ENCODE measurements at places on chromosomes 3 and 15. TPM values are rescaled to one million over a fixed set of nuclear protein-coding genes. Genes with fewer than 3 reads are reported as not detected.
A peak's percentile ranks its signal among the peaks of the same experiment; 100 is the strongest.

GRCh38 chr3:117191245-117191644 lies 481.7 kb downstream of the TUSC7 start:
- H3K36me3 ChIP-seq: peaks cover 3% of the 10 kb centered on the region
- DNase-seq: no peak
- no peaks in the 10 kb centered on the region for H3K4me1 ChIP-seq
- H3K27me3 ChIP-seq: no peaks in the 10 kb centered on the region
- no peak overlapping the region for H3K4me3 ChIP-seq

- H3K27ac ChIP-seq: no peak overlapping the region
- peaks cover 28% of the 10 kb centered on the region for H3K4me1 ChIP-seq
- peaks cover 3% of the 10 kb centered on the region for H3K36me3 ChIP-seq
- DNase-seq: no peak
Measured at GRCh38 chr3:71372911-71373637, 210.5 kb downstream of the FOXP1 start.

- H3K36me3 ChIP-seq: no peaks in the 10 kb centered on the region
- no peaks in the 10 kb centered on the region for H3K27me3 ChIP-seq
- no peak overlapping the region for H3K4me3 ChIP-seq
Measured at GRCh38 chr3:4232798-4233197, 70.4 kb upstream of the SETMAR start.

DNA sequence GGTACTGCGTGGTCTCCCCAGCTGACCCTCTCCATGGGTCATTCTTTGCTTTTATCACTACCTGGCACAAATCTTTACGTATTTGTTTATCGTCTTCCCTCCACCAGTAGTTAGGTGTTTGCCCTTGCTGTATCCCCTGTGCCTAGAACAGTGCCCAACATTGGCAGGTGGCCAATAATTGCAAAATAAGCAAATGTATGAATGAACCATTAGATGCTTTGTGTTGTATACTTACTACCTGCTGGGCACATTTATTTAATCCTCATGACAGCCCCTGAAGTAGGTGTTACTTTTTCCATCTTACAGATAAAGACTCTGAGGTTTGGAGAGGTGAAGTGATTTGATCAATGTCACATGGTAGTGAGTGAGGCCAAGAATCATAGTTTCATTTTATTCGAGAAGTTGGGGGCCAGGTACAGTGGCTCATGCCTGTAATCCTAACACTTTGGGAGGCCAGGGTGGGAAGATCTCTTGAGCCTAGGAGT lies 2.0 kb upstream of the TWF2 start:
- H3K27me3 ChIP-seq: peaks cover 27% of the 10 kb centered on the region
- H3K27ac ChIP-seq: peak overlapping the region; percentile 75
- H3K36me3 ChIP-seq: no peaks in the 10 kb centered on the region
- H3K4me3 ChIP-seq: peak overlapping the region; percentile 97
- no peak for DNase-seq
- peaks cover 31% of the 10 kb centered on the region for H3K4me1 ChIP-seq

DNA sequence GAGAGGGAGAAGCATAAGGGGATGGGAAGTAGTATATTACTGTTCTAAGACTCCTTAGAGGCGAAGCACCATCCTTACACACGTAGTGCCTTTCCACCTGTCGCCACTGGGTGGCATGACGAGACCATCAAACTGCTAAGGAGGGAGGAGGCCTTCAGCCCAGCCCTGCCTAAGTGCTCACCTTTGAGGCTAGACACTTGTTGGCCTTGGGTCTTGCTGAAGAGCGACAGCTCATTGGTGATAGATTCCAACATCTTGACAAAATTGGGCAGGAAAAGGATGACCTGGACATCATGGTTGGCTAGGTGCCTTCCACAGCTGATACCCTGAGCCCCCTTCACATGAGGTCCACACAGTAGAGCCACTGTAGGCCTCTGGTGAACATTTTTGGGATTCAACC lies 19.6 kb downstream of the CLK3 start:
- H3K36me3 ChIP-seq: peaks cover 3% of the 10 kb centered on the region
- no peak overlapping the region for H3K27ac ChIP-seq
- no peaks in the 10 kb centered on the region for H3K27me3 ChIP-seq
- DNase-seq: peak; percentile 65
- H3K4me3 ChIP-seq: peak overlapping the region; percentile 9

DNA sequence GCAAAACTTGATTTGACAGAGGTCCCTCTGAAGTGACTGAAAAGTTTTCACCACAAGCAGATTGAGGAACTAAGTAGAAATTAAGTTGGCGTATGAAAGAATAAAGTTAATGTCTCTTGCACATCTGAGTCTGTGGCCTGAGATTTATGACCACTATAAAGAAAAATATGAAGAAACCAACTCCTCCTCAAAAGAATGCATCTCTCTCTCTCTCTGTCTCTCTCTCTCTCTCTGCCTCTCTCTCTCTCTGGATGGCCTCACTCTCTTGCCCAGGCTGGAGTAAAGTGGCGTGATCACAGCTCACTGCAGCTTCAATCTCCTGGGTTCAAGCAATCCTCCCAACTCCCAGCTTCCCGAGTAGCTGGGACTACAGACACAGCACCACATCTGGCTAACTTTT lies 55.2 kb downstream of the RPL22L1 start:
- H3K4me3 ChIP-seq: no peak overlapping the region
- H3K4me1 ChIP-seq: peaks cover 6% of the 10 kb centered on the region
- no peak for DNase-seq
- H3K27ac ChIP-seq: no peak overlapping the region
- H3K27me3 ChIP-seq: peaks cover 46% of the 10 kb centered on the region

DNA sequence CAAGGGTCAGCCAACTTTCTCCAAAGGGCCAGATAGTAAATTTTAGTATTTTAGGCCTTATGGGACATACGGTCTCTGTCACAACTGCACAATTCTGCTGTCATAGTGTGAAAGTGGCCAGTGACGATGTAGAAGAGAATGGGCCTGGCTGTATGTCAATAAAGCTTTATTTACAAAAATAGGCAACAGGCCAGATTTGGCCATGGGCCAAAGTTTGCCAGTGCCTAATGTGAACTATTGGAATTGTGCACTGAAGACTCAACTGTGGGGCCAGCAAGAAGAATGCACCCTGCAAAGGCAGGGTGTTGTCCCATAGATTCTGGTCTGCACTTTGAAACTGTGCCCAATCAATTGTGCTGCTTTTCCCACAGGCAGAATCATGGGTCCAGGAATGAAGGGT lies 69.4 kb upstream of the PRR23E start:
- no peak for DNase-seq
- peaks cover 14% of the 10 kb centered on the region for H3K27me3 ChIP-seq
- no peaks in the 10 kb centered on the region for H3K4me1 ChIP-seq
- no peaks in the 10 kb centered on the region for H3K36me3 ChIP-seq
- no peak overlapping the region for H3K27ac ChIP-seq

GRCh38 chr3:20739814-20740213 lies 553.8 kb upstream of the SGO1 start:
- no peak overlapping the region for H3K27ac ChIP-seq
- no peaks in the 10 kb centered on the region for H3K36me3 ChIP-seq
- H3K4me1 ChIP-seq: peaks cover 9% of the 10 kb centered on the region
- no peaks in the 10 kb centered on the region for H3K27me3 ChIP-seq

DNA sequence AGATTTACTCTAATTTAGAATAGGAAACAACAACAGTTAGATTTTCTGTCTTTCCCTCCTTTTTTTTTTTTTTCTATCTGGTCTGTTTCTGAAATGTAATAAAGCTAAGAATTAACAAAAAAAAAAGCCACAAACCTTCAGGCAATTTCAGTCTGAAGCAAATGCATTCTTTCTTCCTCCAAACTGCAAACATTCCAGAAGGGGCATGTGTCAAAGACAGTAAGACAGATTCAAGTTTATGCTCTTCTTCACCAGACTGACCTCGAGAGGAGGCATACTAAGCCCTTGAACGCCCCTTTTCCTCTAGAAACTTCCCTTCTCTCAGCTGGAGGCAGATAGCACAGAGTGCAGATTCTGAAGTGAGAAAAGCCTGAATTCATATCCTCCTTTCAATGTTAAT lies 654.6 kb upstream of the LMCD1 start:
- H3K27me3 ChIP-seq: peaks cover 2% of the 10 kb centered on the region
- no peak overlapping the region for H3K4me3 ChIP-seq
- no peak for DNase-seq
- no peaks in the 10 kb centered on the region for H3K36me3 ChIP-seq
- no peak overlapping the region for H3K27ac ChIP-seq
- H3K4me1 ChIP-seq: peaks cover 16% of the 10 kb centered on the region

DNA sequence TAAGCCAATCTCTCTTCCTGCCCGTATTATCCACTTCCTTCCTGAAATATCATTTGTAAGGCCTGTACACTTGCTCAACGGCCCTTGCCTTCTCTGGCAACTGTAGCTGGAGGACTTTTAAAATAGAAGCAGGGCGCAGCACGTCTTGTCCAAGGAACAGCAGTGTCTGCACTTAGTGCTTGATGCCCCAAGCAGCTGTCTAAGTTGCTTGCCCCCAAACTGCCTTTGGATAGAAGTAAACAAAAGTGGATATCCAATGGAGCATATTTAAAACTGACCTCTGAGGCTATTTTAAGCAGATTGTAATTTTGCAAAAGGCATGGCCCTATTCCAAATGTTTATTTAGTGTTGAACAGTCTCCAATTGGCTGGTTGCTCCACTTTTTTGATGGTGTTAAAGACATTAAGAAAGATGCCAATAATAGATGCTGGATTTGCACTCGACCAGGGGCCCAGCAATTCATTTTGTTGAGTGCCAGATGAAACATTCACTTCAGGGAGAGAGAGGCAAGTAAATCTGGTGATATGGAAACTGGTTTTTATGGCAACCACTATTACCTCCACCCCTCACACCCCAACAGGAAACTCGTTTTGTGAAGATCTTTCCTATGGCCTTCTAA lies 526.8 kb upstream of the TBL1XR1 start:
- H3K4me3 ChIP-seq: no peak overlapping the region
- no peaks in the 10 kb centered on the region for H3K27me3 ChIP-seq
- H3K27ac ChIP-seq: no peak overlapping the region
- H3K36me3 ChIP-seq: no peaks in the 10 kb centered on the region

DNA sequence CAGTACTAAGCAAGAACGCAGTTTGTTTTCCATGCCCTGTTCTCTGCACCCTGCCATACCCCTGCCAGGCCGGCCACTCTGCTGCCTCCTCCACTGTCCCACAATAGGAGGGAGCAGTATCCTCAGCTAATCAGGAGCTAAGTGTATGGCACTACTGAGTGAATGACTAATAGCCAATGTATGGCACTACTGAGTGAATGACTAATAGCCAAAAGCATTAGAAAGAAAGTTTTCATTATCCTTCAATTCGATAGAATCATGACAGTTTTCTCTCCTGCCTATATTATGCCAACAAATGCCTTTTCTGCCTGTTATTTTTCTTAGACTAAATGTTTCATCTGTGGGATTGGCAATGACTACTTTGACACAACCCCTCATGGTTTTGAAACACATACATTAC lies 107.5 kb upstream of the CHRM5 start:
- no peak overlapping the region for H3K4me3 ChIP-seq
- no peaks in the 10 kb centered on the region for H3K4me1 ChIP-seq
- peaks cover 2% of the 10 kb centered on the region for H3K36me3 ChIP-seq

DNA sequence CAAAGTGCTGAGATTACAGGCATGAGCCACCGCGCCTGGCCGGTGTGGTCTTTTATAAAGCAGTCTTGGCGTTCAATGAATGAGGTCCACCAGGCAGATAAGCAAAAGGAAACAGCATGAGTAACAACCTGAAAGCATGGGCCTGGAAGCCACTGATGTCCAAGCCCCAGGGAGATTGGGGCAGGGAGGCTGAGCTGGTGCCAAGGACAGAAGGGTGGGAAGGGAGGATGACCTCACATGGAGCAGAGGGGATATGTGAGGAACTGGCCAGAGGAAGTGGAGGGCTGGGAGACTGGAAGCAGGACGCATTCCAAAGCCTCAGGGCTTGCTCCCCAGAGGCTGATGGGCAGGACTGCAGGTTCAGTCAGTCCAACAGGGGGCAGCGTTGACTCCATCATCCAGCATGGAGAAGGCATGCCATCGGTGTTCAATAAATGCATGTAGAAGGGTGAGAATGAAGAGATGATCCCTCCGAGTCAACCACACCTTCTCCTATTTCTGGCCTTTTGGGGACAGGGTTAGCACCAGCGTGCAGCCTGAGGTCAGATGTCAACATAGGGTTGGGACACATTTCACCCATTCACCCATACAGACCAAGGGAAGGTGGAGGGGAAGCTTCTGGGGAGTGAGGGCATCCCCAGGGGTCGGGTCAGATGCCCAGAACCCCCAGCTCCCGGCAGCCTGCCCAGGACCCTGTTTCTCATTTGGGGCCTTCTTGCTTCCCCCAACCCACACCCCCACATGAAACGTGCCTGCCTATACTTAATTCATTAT lies 14.8 kb downstream of the MYL3 start:
- DNase-seq: peak; percentile 31
- peak overlapping the region; percentile 19 for H3K27ac ChIP-seq
- peaks cover 4% of the 10 kb centered on the region for H3K27me3 ChIP-seq
- no peak overlapping the region for H3K4me3 ChIP-seq
- H3K4me1 ChIP-seq: peaks cover 14% of the 10 kb centered on the region

DNA sequence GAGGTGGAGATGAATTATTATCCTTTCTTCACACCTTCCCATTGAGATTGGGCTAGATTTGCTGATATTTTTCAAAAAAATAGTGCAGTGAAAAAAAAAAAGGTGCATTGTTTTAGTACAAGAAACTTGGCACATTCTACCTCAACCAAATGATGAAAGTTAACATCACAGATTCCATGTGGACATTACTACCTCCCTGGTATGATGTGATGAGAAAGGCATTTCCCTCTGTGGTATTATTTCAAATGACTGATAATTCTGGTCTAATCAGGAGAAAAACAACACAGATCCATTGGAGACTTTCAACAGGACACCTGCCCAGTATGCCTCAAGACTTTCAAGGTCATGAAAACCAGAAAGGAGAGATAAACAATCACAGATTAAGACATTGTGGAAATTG lies 313.4 kb downstream of the BCHE start:
- no peak overlapping the region for H3K27ac ChIP-seq
- no peaks in the 10 kb centered on the region for H3K27me3 ChIP-seq
- H3K36me3 ChIP-seq: no peaks in the 10 kb centered on the region
- DNase-seq: no peak
- no peak overlapping the region for H3K4me3 ChIP-seq

Gene CCNB2
- 99.2 TPM for total RNA-seq

Gene CFAP161
- total RNA-seq: not detected

Gene FAM107A
- total RNA-seq: 1.6 TPM

Gene GP9
- not detected for total RNA-seq

Gene ROPN1
- total RNA-seq: not detected

Gene SH2D7
- total RNA-seq: not detected

Gene CRTC3
- 32.5 TPM for total RNA-seq

Gene CLDN16
- not detected for total RNA-seq
